GM06990 (cell line): ENCODE measurements at places on chromosomes 7 and 10.

DNA sequence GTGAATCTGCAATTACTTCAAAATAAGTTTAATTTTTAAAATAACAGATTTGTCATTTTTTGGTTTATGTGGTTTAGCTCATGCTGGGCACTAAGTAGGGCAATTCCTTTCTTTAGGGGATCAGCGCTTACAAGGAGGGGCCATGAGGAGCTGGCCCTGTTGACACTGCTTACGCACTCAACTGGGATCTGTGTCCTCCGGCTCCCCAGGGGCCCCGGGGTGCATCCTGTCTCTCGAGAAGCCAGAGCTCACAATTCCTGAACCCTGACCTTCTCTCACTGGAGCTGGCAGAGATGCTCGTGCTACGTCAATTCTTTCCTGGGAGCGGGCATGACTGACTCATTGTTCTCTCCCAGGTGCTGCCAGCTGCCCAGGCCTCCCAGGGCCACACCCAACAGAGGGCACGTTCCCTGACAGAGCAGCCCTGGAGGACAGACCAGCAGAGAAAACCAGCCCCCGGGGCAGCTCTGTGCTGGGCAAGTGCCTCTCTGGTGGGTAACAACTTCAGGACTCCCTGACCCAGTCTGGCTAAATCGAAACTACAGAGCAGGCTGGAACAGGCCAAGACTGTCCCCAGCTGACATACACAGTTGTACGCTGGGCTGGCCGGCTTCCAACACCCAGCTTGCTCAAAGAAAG lies 36.8 kb downstream of the CTBP2 start:
- DNase-seq, result no peak

- no peak for DNase-seq
Observed at GRCh38 chr10:103287992-103288391, 11.1 kb downstream of the INA start.

GRCh38 chr10:90855126-90855525 lies 2.7 kb downstream of the HTR7 start:
- no peak for DNase-seq

GRCh38 chr7:116871061-116871700 lies 8.8 kb downstream of the CAPZA2 start:
- DNase-seq, result no peak

GRCh38 chr10:132986076-132986475 lies 43.7 kb upstream of the CFAP46 start:
- no peak for DNase-seq

DNA sequence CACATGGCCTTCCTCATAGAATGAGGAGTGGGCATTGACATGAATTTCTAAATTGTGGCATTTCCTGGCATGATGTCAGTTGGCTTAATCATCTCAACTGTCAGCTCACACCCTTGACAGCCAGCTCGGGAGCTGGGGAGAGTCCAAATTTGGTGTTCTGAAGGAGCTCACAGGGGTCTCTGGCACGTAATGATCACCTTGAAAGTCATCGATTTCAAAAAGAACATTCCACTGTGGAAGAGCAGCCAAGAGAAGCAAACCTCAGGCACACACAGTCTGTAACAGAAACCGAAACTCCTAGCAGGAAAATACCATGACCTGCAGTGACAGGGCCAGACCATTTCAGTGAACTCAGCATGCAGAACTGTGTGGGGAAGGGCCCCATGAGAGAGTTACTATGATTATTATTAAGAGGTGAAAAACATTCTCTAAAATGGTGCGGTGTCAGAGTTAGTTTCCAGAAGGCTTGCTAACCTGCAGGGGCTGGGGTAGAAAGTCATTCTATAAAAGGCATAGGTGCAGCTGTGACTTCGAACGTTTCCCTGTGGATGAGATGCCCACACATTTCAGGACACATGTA lies 26.4 kb upstream of the KLF6 start:
- DNase-seq, result peak; percentile 52

GRCh38 chr10:792792-793100 lies 103.3 kb upstream of the DIP2C start:
- DNase-seq, result no peak

DNA sequence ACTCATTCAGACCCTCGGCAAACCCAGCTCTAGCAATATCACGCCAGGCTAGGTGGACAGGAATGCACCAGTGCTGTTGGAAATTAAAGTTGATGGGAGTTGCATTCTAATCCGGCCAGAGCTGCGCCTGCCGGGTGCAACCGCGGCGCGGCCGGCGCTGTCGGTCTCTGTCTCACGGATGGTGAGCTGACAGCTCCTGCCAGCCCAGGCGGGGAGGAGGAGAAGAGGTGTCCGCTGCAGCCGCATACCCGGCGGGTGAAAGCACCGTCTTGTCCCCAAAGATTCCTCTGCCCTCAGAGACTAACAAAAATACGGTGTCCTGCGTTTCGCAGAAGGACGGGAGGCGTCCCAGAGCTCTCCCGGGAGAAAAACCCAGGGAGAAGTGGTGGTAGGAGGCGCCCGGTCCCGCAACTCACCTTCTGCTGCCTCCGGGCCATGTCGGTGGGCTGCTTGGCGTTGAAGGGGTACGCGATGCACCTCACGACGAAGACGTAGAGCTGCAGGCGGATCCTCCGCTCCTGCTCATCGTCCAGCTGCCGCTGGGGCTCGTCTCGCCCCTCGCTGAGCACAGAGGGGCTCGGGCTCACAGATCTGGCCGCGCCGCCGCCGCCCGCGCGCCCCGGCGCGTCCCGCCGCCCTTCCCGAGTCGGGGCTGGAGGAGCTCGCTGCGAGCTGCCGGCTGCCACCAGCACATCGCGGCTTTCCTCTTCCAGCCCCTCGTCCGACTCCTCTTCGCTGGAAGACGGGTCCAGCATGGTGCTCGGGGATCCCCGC lies 490 bp downstream of the CADPS2 start:
- peak; percentile 11 for DNase-seq

DNA sequence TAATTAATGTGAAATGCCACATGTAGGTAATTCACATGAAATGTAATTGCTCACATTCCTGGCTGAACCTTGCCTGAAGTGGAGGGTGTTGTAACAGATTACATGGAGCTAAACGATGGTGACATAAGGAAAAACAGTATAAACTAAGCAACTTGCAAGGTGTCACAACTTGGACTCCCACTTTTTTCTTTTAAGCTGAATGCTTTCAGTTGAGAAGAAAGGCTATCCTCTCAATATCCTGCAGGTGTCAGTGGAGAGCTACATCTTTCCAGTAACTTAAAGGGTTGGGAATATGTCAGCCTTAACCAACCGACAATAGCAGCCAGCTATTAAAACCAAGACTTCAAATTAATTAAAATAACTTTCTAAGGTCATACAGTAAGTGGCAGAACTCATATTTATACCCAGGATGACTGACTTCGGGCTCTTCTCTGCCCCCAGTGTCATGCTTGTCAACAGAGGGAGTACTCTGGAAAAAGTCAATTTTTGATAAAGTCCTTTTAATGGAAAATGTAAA lies 33.7 kb downstream of the NRBF2 start:
- peak; percentile 24 for DNase-seq

GRCh38 chr10:30500534-30500933 lies 66.5 kb downstream of the MAP3K8 start:
- no peak for DNase-seq

- DNase-seq, result no peak
Observed at GRCh38 chr7:112356596-112356995, 93.7 kb upstream of the IFRD1 start.

DNA sequence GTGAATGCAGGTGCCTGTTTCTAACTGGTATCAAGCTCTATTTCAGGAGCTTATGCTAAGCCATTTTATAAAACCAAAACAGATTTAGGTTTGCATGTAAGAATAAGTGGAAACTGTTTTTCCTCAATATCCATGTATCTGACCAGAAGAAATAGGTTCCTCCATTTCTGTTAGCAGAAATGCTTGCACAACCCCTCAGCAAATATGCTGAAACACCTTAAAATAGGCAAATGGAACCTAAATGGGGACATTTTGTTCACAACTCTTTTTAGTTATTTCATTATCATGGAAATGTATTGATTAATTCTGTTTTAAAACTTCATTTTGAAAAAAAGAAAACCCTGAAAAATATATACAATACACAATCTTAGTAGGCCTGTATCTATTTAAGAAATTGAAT lies 8.9 kb upstream of the EEPD1 start:
- no peak for DNase-seq

- no peak for DNase-seq
Observed at GRCh38 chr7:129650056-129650758, 38.7 kb downstream of the NRF1 start.

- DNase-seq, result no peak
Observed at GRCh38 chr10:33337326-33337957, 3.0 kb upstream of the NRP1 start.

DNA sequence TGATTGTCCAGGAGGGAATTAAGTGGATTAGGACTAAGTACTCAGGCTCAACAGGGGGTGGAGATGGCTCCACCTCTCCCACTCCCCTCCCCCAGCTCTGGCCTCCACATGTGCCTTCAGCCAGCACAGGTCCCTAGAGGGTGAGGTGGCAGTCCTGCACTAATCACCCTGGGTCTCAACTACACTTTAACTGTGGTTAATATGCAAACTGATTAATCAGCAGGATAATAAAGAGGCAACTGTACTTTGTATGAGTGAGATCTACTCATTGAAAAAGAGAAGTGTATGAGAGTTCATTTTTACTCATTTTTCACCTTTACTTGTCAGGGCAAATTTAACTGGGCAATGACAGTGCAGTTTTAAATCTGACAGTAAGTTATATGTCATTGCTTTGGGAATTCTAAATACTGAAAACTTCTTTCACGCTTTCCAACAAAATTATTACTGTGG lies 223.8 kb upstream of the CCDC6 start:
- DNase-seq, result no peak

DNA sequence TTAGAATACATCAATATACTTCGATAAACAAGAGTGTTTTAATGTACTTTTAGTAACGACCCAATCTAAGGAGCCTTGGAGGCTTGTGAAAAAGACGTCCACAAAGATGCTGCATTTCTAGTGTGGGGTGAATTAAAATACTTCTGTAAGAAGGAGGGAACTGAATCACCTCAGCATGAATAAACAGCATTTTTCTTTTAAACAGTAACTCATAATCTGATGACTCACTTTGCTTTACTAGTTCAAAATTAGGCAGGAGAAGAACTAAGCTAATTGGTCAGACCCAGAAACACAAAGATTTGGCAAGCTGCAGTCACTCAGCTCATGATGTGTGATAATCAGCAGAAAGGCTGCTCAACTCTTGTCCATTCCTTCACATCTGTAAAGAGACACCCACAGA lies 24.2 kb downstream of the NCOA4 start:
- DNase-seq, result no peak

GRCh38 chr10:28897617-28898464 lies 220.5 kb downstream of the BAMBI start:
- DNase-seq, result no peak

DNA sequence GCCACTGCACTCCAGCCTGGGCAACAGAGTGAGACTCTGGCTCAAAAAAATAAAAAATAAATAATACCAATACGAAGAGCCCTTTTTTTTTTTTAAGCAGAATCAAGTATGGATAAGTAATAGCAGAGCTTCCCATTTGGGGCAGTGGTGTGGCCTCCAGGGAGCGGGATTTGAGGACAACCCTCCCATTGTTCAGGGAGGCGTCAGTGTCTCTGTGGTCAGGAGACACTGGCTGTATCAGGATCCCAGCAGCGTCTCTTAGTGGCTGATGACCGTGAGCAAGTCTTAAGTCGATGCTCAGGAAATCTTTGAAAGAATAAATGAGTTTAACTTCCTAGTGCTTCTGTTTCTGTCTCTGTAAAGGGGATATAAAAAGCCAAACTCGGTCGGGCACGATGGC lies 25.2 kb upstream of the SH2B2 start:
- DNase-seq, result no peak

GRCh38 chr7:45979275-45980180 lies 58.5 kb upstream of the IGFBP3 start:
- DNase-seq, result no peak

DNA sequence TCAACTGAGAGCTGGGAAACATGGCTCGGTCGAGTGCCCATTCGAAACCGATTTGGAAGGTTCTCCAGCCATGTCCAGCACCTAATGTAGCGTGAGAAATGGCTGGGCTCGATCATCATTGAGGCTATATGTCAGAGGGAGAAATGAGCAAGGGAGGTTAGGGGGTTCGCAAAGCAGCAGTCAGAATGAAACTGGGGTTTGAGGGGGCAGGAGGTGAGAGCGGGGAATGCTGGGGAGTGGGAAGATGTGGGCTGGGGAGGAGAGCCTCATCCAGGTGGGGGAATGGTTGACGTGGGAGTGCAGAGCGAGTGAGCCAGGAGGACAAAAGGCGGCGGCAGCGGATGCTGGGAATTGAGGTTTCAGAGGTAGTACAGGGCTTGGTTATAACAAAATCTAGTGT lies 34.8 kb upstream of the GALNTL5 start:
- DNase-seq, result no peak

GRCh38 chr7:67422601-67423000 lies 426.0 kb downstream of the TYW1 start:
- no peak for DNase-seq
